Skin of body (tissue), 3 donors: ENCODE measurements at places on chromosomes 13 and 19. TPM values are rescaled to one million over a fixed set of nuclear protein-coding genes. Genes with fewer than 3 reads are reported as not detected.

Gene ATP4B
- total RNA-seq = not detected

Gene RFPL4AL1
- not detected for total RNA-seq

Gene EPS8L1
- total RNA-seq = 47.6 TPM

DNA sequence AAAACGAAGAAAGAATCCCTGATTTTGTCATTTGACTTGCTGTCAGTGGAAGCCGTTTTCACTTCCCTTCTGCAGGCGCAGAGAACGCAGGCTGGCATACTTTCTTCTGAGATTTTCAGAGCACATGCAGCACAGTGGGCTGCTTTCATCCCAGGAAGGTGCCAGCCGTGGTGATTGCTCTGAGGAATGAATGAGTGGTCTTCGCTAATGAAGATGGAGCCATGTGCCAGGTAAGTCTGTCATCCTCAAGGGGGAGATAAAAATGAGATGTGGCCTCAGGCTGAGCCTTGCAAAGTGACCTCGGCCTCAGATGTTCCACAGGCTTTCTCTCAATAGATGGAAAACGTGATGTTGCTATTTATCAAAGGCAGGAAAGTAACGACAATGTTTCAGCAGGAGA lies 94.6 kb upstream of the FARP1 start:
- DNase-seq = no peak

DNA sequence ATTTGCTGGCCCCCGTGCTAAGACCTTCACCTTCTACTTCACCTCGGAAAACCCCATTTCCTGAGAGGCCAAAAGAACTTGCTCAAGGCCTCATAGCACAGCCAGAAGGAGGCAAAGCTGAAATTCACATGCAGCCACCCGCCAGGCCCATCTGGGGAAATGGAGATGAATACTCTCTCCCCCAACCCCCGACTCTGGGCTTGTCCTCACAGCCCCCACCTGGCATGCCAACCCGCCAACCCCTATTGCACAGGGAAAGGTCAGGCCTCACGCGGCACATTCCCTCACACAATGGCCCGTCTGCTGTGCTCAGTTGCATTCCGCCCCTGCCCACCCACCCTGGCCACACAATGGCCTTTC lies 3.2 kb downstream of the PRX start:
- no peak for DNase-seq

DNA sequence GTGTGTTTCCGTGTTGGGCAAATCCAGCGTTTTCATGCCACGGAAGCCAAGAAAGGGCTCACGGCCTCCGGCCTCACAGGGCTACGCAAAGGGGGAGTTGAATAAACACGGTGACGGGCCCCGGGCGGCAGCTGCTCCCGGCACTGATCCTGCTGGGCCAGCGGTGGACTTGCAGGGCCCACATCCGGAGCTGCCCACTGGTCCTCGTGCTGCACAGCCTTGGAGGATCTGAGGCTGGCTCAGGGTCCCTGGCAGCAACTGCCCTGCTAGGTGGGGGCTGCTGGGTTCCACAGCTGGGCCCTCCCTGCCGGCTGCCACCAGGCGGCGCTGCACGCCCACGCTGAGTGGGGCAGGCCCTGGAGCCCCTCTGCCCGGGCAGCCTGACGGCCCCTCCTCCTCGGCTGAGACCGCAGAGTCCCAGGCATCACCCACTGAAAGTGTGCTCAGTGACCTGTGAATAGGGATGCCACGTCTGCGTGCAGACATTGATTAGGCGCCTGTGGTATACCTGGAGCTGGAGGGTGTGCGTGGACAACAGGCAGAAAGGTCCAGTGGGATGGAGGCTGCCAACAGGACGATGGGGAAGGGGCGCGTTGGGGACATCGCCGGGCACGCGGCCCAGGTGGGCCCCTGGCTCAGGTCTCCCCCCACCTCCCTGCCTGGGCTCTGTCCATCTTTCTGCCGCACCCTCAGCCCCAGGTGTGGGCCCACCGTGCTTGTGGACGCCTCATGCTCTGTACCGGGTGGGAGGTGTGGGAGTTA lies 5.3 kb upstream of the HCN2 start:
- no peak for DNase-seq

GRCh38 chr19:47433121-47433520 lies 13.8 kb upstream of the MEIS3 start:
- no peak for DNase-seq

- no peak for DNase-seq
Observed at GRCh38 chr19:42601811-42602443, 7.2 kb upstream of the CEACAM8 start.

- no peak for DNase-seq
Observed at GRCh38 chr13:32830336-32831031, 185.7 kb upstream of the KL start.

DNA sequence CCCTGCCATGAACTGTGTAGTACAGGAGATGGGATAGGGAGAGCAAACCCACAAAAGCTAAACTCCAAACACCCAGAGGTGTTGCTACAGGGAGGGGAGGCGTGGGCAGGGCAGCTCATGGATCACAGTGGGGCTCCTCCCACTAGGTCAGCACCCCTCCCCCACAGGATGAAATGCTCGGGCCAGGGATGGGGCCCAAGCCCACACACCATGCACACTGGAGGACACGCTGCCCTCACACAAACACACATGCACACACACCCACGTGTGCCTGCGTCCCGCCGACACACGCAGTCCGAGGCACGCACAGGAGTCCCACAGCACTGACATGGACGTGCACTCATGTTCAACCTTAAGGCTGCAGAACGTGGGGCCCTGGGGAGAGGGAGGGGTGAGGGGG lies 6.0 kb upstream of the CCNP start:
- DNase-seq = no peak

DNA sequence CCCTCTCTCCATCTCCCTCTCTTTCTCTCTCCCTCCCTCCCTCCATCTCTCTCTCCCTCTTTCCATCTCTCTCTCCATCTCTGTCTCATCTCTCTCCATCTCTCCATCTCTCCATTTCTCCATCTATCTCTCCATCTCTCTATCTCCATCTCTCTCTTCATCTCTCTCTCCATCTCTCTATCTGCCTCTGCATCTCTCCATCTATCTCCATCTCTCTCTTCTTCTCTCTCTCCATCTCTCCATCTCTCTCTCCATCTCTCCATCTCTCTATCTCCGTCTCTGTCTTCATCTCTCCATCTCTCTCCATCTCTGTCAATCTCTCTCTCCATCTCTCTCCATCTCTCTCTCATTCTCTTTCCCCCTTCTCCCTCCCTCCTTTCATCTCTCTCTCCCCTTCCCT lies 56.1 kb upstream of the NFIC start:
- no peak for DNase-seq
